ENCODE measurements at places on chromosomes 7 and 10.

GRCh38 chr7:109696723-109697122 lies 1127.0 kb downstream of the DNAJB9 start:
- no peak for DNase-seq
- no peaks in the 10 kb centered on the region for H3K27me3 ChIP-seq
- H3K36me3 ChIP-seq = no peaks in the 10 kb centered on the region
- H3K27ac ChIP-seq = no peak overlapping the region
- no peak overlapping the region for H3K4me3 ChIP-seq

GRCh38 chr10:120641695-120642094 lies 184.7 kb downstream of the PLPP4 start:
- H3K4me3 ChIP-seq = no peak overlapping the region
- H3K4me1 ChIP-seq = no peaks in the 10 kb centered on the region
- H3K27me3 ChIP-seq = no peaks in the 10 kb centered on the region
- no peak for DNase-seq
- no peak overlapping the region for H3K27ac ChIP-seq

- no peaks in the 10 kb centered on the region for H3K27me3 ChIP-seq
- H3K36me3 ChIP-seq = no peaks in the 10 kb centered on the region
- no peak overlapping the region for H3K27ac ChIP-seq
- no peak for DNase-seq
- H3K4me1 ChIP-seq = no peaks in the 10 kb centered on the region
Observed at GRCh38 chr10:57959318-57960006, 308.2 kb downstream of the IPMK start.

GRCh38 chr10:122476333-122476695 lies 15.0 kb downstream of the HTRA1 start:
- H3K4me1 ChIP-seq = peaks cover 16% of the 10 kb centered on the region
- no peaks in the 10 kb centered on the region for H3K36me3 ChIP-seq
- H3K27ac ChIP-seq = no peak overlapping the region
- H3K27me3 ChIP-seq = peaks cover 21% of the 10 kb centered on the region

GRCh38 chr10:73456187-73456890 lies 23.0 kb upstream of the MSS51 start:
- no peaks in the 10 kb centered on the region for H3K27me3 ChIP-seq
- DNase-seq = no peak

DNA sequence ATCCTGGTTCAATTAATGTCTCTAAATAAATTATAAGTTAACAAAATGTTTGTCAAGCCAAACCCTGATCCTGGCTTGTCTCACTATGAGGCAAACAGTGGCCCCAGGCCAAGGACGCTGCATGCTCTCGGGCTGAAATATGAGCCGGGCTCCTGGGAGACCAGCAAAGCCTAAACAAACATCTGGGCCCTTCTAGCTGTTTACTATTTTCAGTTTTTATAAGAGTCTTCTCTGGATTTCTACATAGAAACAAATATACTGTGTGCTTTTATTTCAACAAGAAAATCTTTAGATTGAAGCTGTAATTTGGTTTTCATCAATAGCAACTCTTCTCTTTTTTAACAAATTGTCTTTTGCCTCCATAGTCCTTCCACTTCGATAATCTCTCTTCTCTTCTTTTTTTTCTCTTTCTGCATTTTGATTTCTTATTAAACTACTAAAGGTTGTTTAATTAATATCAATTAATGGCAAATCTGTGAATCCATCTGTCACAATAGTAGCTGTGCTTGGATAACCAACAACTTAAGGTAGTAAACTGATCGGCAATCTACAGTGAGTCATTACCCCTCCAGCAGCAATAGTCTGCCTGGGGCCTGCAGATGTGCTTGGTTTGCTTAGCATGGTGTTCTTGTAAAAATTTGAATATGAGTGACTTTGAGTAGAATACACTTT lies 83.3 kb upstream of the DNAJC1 start:
- no peak for DNase-seq
- H3K36me3 ChIP-seq = no peaks in the 10 kb centered on the region
- no peak overlapping the region for H3K27ac ChIP-seq
- no peak overlapping the region for H3K4me3 ChIP-seq
- H3K27me3 ChIP-seq = peaks cover 19% of the 10 kb centered on the region
- H3K4me1 ChIP-seq = no peaks in the 10 kb centered on the region

GRCh38 chr7:146661435-146661834 lies 544.8 kb downstream of the CNTNAP2 start:
- no peak overlapping the region for H3K27ac ChIP-seq
- no peak overlapping the region for H3K4me3 ChIP-seq
- no peaks in the 10 kb centered on the region for H3K27me3 ChIP-seq
- no peak for DNase-seq
- no peaks in the 10 kb centered on the region for H3K4me1 ChIP-seq
- no peaks in the 10 kb centered on the region for H3K36me3 ChIP-seq

- no peak for DNase-seq
- no peaks in the 10 kb centered on the region for H3K4me1 ChIP-seq
- no peaks in the 10 kb centered on the region for H3K36me3 ChIP-seq
- no peak overlapping the region for H3K4me3 ChIP-seq
- H3K27me3 ChIP-seq = no peaks in the 10 kb centered on the region
Observed at GRCh38 chr10:82277591-82277990, 402.6 kb downstream of the NRG3 start.

- DNase-seq = no peak
- H3K27ac ChIP-seq = peak overlapping the region; percentile 26
- peaks cover 18% of the 10 kb centered on the region for H3K4me1 ChIP-seq
- H3K27me3 ChIP-seq = peaks cover 9% of the 10 kb centered on the region
- H3K4me3 ChIP-seq = no peak overlapping the region
Observed at GRCh38 chr10:3487228-3487627, 297.8 kb downstream of the KLF6 start.

GRCh38 chr10:43260911-43261577 lies 5.8 kb downstream of the RASGEF1A start:
- no peak overlapping the region for H3K27ac ChIP-seq
- no peak overlapping the region for H3K4me3 ChIP-seq
- peaks cover 24% of the 10 kb centered on the region for H3K27me3 ChIP-seq
- DNase-seq = no peak
- H3K36me3 ChIP-seq = no peaks in the 10 kb centered on the region

DNA sequence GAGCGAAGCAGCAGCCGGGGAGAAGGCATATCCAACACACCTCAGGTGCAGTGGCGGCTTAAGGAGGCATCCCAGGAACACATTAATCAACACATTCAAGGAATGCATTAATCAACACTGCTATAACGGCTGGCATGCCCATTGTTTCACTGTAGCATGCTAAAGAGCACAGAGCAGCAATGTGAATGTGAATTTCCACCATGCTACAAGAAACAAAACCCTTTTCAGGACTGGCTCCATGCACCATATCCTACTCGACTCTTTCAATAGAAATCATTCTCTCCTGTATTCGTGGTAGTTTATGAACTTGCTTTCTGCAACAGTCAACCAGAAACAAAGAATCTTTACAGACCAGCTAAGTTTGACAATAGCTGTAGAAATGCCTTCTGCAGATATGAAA lies 149.0 kb downstream of the NRCAM start:
- H3K36me3 ChIP-seq = peaks cover 6% of the 10 kb centered on the region
- H3K27ac ChIP-seq = no peak overlapping the region
- H3K27me3 ChIP-seq = no peaks in the 10 kb centered on the region
- H3K4me3 ChIP-seq = no peak overlapping the region

- peaks cover 25% of the 10 kb centered on the region for H3K36me3 ChIP-seq
- no peaks in the 10 kb centered on the region for H3K27me3 ChIP-seq
- no peak for DNase-seq
Observed at GRCh38 chr10:70221030-70221429, 12.2 kb downstream of the PPA1 start.
